ENCODE measurements at places on chromosomes 12 and 14.

GRCh38 chr14:72863216-72864006 lies 30.5 kb downstream of the DPF3 start:
- no peak for DNase-seq

DNA sequence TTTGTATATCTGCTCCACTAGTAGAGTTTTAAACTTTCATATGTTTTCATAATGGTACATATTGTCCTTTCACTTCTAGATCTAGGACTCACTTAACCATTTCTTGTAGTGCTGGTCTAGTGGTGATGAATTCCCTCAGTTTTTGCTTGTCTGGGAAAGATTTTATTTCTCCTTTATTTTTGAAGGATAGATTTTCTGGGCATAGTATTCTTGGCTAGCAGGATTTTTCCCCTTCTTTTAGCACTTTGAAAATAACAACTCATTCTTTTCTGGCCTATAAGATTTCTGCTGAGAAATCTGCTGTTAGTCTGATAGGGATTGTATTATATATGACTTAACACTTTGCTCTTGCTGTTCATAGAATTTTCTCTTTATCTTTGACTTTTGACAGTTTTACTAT lies 69.3 kb downstream of the CAND1 start:
- no peak for DNase-seq

DNA sequence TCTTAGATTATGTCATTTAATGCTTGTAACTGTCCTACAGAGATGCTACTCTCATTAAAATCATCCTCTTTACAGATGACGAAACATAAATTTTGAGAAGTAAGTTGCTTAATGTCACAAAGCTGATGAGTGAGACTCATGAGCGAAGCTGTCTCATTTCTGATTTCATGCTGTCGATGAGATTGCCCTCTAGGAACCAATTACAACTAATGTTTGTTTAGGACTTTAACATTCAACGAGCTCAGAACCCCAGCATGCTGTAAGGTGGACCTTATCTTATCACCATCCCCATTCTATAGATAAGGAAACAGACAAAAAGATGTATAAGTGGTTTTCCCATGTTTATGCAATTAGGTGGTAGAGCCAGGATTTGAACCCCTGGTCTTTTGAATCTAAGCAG lies 23.1 kb downstream of the BHLHE41 start:
- DNase-seq = no peak

DNA sequence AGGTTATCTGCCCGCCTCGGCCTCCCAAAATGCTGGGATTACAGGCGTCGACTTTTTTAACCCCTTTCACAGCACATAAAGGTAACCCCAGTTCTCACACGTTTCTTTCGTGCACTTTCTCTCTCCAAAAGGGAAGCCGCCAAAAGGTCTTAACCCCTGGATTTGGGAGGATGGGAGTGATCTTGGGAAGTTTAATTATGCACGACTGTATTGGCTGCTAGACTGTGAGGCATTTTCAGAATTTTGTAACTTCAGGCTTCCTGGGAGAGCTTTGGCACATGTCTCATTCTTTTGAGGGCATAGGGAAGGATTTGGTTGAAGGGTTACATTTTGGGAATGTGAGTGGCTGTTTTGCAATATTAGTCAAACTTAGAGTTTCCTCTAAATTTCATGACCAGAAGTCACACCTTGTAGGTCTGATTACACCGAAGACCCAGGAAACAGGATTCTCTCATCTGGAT lies 1.4 kb upstream of the SMARCC2 start:
- no peak for DNase-seq

- DNase-seq = peak; percentile 52
Measured at GRCh38 chr14:56855891-56856461, 45.7 kb upstream of the OTX2 start.

DNA sequence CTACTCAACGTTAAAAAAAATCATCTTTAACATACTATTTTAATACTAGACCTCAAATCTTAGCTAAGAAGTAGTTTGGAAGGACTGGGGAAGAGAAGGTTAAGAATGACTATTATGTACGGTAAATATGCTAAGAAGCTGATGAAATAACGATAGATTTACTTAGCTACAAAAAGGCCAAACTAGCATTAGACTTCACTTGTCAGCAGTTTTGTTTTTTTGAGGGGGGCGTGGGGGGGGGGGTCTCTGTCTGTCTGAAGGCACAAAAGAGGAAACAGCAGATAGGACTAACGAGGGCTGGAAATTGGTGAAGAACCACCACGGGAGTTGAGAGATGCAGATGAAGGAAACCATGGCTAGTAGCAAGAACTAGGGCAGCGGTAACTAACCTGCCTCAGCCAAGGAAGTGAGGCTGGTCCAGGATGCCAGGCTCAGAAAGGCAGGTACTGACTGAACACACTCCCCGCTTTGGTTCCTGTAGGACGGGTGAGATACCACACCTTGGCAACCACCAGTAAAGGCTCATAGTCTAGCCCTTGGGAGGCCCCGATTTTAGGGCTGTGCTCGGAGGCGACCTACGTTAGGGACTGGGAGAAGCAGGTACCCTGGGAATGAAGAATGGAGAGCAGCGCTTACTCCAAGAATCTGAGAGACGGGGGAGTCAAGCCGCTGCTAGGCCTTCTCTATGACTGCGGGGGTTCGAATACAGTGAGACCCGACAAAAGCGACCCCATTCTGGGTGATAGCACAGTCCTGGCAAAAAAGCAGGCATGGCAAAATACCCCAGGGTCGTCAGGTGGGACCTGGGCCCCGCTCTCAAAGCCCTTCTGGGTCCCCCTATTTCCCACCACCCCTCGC lies 675 bp downstream of the NEDD8 start:
- DNase-seq = no peak

GRCh38 chr14:37594971-37595808 lies at the start of the genes FOXA1 and TTC6:
TSS of gene FOXA1 (minus strand) at chr14:37595249. CDS start at chr14:37594972, 277 bp downstream.
TSS of gene TTC6 (plus strand) at chr14:37595629. CDS start at chr14:37622065, 26,436 bp downstream.
- DNase-seq = peak; percentile 94

GRCh38 chr12:69684466-69684865 lies 14.6 kb downstream of the BEST3 start:
- DNase-seq = no peak

DNA sequence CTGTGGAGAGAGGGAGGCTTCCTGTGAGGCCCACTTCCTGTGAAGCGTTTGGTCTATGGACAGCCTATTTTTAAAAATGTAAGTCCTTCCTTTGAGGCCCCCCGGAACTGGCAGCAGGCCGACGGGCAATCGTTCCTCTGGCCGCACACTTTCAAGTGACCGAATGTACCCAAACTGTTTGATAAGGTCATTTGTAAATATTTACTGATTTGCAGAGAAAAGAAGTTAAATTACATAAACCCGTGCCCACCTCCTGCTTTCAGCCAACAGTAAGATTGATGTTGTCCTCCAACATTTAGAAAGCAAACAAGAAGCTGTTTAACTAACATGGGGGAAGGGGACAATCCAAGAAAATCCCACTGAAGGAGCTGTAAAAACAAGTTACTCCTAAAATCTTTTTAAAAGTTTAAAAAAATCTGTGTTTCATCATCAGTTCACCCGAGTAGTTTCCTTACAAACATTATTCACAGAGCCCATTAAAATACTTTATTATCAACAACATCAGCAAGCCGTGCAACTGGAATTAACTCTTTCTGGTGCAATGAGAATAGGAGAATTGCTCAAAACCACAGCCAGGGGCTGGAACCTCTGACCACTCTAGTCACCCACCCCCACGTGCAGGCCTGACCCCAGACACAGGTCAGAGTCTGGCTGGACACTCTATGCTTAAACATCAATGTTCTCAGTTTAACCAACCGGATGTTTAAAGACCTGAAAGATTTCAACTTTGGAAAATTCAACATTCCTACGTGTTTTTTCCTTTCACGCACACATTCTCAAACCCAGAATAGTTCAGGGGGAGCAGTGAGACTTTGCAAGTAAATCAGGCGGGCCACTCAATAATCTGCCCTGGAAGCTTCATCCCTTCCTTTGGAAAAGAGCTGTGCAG lies 65.3 kb downstream of the FOXN3 start:
- DNase-seq = no peak

- DNase-seq = no peak
Measured at GRCh38 chr12:66629138-66629870, 49.6 kb downstream of the GRIP1 start.

- peak; percentile 93 for DNase-seq
Measured at GRCh38 chr14:51239813-51240803, at the start of gene TMX1. TSS of gene TMX1 (plus strand) at chr14:51240247. CDS start at chr14:51240293, 46 bp downstream.

DNA sequence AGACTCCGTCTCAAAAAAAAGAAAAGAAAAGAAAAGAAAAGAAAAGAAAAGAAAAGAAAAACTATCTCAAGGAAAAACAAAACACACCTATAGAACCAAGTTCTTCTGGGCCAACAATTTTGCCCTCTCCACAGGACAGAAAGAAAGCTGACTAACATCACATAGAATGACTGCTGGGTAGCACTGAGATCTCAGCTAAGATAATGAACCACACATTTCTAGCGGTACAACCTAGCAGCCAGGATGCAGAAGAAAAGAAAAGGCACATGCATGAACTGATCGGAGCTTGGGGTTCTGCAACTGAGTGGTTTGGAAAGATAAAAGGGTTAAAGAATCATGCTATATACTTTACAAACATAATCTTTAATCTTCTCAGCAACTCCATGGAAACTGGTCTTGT lies 19.5 kb downstream of the TMED10 start:
- no peak for DNase-seq

DNA sequence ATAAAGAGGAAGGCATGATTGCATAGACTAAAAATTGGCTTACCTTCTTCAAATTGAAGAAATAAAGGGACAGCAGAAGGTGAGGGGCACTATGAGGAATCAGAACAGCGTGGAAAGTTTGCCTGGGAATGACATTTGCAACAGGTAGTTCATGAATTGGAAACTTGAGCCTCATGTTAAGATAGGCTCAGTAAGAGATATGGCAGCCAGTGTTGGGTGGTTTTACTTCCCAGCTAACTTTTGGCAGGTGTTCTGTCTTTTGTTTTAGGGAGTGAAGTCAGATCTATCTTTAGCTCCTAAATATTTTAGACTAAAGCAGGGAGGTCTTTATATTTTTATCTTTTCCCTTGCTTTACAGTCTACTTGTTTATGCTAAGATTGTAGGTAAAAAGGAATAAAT lies 122.4 kb downstream of the ANO6 start:
- no peak for DNase-seq

DNA sequence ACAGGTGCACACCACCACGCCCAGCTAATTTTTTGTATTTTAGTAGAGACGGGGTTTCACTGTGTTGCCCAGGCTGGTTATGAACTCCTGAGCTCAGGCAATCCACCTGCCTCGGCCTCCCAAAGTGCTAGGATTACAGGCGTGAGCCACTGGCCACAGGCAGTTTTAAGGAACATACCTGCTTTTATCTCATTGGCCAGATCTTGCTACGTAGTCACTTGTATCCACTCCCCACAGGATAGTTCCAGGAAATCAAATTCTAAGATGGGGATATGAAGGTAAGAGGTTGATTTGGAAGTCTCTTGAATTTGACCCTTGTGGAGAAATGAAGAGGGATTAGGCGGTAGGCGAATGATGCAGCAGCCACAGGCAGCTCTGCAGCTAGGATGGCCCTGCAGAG lies 8.8 kb upstream of the PLEKHG6 start:
- DNase-seq = no peak

DNA sequence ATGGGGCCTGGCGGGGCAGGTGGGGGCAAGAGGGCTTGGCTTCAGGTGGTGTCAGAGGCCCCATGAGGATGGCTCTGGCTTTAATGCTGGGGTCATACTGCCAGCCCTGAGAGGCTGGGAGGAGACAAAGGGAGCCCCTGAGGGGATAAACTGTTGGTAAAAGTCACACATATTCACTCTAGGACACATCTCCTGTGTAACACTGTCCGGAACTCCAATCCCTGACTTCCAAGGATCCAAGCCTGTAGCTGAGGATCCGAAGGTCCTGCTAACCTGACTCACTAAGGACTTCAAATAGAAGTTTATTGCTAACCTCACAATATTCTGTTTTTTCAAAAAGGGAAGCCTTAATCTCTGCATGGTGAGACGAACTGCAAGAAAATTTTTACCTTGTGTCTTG lies 39.2 kb upstream of the GPR68 start:
- no peak for DNase-seq

DNA sequence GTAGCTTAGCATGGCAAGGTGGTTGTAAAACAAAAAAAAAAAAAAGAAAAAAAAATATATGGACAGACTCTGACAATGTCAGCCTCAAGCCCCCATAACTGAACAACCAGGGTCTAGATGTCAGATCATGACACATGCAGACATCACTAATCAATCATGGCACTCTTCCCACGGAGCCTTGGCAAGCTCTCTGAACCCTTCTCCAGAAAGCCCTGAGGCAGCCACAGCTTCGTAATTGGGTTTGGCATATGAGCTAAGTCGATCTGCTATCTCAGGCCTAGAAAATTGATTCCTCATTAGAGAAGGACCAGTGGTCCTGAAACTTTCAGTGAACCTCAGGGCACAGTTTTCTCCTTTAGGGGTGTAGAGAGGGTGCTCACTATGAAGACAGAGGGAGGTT lies 112.2 kb downstream of the GPR135 start:
- DNase-seq = no peak

DNA sequence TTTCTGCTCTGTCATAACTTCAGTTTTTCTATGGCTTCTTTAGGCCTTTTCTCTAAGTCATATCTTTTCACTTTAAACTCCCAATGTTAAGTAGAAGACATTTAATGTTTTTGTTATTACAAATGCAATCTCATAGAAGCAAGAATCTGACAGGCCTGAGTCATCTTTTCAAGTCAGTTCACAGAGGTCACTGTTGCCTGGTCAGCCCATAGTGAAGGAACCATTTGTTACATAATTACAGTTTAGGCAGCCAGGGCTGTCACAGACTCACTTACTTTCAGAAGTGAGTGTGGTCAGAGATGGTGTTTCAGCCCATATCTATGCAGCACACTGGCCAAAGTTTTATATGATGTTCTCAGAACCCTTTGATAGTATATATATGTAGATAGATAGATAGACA lies 46.5 kb downstream of the CCER1 start:
- no peak for DNase-seq

- DNase-seq = no peak
Measured at GRCh38 chr14:40280652-40281051, 848.4 kb upstream of the FBXO33 start.

GRCh38 chr12:93125126-93125525 lies 196.0 kb upstream of the EEA1 start:
- DNase-seq = no peak

GRCh38 chr12:87074781-87075180 lies 818.6 kb upstream of the MGAT4C start:
- DNase-seq = no peak

DNA sequence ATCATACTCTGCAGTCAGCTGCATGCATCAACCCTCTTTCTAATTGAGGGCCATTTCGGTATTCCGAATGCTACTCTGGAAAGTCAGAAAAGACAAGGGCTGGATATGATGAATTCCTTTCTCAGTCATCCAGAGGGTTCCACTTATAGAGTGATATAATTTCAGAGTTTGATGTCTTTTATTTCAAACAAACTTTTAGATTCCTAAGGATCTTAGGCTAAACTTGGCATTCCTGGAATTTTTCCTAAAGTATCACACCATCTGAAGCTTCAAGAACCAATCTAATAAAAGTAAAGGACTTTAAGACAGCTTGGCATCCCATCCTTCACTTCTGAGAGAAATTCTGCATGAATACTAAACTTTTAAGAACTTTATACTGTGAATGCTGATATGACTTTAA lies 69.3 kb upstream of the KCNJ8 start:
- no peak for DNase-seq

- DNase-seq = peak; percentile 7
Measured at GRCh38 chr14:41570415-41571155, 36.1 kb upstream of the LRFN5 start.
